ENCODE measurements at places on chromosomes 11 and 22.
A peak's percentile ranks its signal among the peaks of the same experiment; 100 is the strongest.

GRCh38 chr11:122032317-122032716, 83.7 kb downstream of the BLID start:
- H3K27ac ChIP-seq: no peak overlapping the region
- no peak for DNase-seq
- H3K36me3 ChIP-seq: no peaks in the 10 kb centered on the region
- H3K4me1 ChIP-seq: peaks cover 19% of the 10 kb centered on the region

GRCh38 chr11:83194281-83195142, 1.0 kb downstream of the ANKRD42 start:
- peaks cover 6% of the 10 kb centered on the region for H3K27me3 ChIP-seq
- H3K4me3 ChIP-seq: peak overlapping the region; percentile 97
- peaks cover 20% of the 10 kb centered on the region for H3K36me3 ChIP-seq
- peak; percentile 34 for DNase-seq

GRCh38 chr11:82043316-82043715, 690.3 kb downstream of the FAM181B start:
- no peak overlapping the region for H3K4me3 ChIP-seq
- H3K4me1 ChIP-seq: peaks cover 3% of the 10 kb centered on the region
- H3K27me3 ChIP-seq: no peaks in the 10 kb centered on the region
- 0 out of 2 replicates have a peak, but pooled peaks cover 5% of the 10 kb centered on the region for H3K36me3 ChIP-seq
- no peak overlapping the region for H3K27ac ChIP-seq
- DNase-seq: no peak

DNA sequence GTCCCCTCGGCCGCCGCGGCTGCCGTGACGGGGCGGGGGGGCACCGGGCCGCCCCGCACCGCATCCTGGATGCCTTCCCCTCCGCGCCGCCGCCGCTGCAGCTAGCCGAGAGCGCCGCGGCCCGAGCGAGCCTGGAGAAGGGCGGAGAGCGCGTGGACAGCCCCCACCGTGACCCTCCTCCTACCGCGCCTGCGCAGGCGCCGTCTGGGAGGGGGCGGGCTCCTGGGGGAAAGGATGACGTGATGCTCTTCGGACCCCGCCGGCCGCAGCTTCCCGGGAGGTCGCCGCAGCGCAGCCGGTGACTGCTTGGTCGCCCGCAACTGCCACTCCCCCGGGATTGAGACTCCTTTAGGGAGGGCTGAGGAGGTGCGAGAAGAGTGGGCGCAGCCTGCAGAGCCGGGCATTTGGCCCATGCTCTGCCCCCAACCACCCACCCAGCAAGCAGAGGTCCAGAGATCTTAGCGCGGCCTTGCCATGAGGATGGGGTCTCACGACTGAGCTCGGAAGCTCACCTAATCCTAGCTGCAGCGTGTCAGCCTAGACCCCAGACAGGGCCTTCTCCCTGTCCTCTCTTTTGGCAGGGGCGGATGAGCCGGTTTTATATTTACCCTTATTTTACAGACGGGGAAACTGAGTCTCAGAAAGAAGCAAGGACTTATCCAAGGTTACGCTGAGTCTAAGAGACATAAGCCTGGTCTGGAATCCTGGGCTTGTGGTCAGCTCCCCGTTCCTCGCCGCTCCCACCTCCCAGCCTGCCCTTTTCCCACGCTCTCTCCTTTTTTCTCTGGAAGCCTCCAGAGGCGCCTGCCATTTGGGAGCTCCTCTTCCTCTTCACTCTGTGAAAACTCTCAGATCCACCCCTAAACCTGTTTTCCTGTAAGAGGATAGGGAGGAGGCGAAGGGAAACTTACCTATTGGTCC, at the start of gene DENND5A:
TSS of gene DENND5A (minus strand) at position 140 of the 921 bp plus-strand sequence. CDS start 281 bp downstream, outside the sequence.
- peak within 1 kb of the TSS; percentile 93 for H3K4me3 ChIP-seq
- peak; percentile 83 for DNase-seq
- peaks cover 5% of the 10 kb centered on the region for H3K36me3 ChIP-seq
- H3K4me1 ChIP-seq: peaks cover 48% of the 10 kb centered on the region
- no peaks in the 10 kb centered on the region for H3K27me3 ChIP-seq
- peak within 1 kb of the TSS; percentile 93 for H3K27ac ChIP-seq

DNA sequence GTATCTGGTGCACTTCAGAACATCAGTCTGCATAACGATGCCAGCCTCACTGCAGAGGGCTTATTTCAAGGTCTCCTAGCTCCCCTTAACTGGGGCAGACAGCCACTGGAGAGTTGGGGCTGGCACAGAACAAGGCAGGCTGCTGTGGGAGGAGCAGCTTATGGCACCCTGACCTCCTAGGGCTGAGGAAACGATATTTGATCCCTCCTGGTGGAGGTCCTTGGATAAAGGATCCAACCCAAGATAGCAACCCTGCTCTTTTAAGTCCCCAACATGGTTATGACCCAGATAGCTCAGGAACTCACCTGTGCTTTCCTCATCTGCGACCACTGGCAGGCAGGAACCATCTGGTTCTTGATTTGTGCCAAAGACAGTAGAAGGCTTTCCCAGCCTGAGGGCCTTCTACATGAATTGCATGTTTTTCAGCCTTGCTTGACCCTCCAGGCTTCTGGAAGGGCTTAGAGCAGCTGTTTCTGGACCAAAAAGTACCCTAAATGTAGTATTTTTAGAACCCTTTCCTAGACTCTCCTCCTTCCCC, 2.8 kb downstream of the TMEM109 start:
- peaks cover 49% of the 10 kb centered on the region for H3K4me1 ChIP-seq
- no peak overlapping the region for H3K27ac ChIP-seq
- DNase-seq: no peak
- H3K4me3 ChIP-seq: peak overlapping the region; percentile 4
- H3K36me3 ChIP-seq: peaks cover 7% of the 10 kb centered on the region

GRCh38 chr11:75667255-75667830, 1.5 kb downstream of the MAP6 start:
- DNase-seq: peak; percentile 59
- H3K36me3 ChIP-seq: no peaks in the 10 kb centered on the region
- H3K27ac ChIP-seq: no peak overlapping the region
- peaks cover 35% of the 10 kb centered on the region for H3K4me1 ChIP-seq
- peaks cover 79% of the 10 kb centered on the region for H3K27me3 ChIP-seq

DNA sequence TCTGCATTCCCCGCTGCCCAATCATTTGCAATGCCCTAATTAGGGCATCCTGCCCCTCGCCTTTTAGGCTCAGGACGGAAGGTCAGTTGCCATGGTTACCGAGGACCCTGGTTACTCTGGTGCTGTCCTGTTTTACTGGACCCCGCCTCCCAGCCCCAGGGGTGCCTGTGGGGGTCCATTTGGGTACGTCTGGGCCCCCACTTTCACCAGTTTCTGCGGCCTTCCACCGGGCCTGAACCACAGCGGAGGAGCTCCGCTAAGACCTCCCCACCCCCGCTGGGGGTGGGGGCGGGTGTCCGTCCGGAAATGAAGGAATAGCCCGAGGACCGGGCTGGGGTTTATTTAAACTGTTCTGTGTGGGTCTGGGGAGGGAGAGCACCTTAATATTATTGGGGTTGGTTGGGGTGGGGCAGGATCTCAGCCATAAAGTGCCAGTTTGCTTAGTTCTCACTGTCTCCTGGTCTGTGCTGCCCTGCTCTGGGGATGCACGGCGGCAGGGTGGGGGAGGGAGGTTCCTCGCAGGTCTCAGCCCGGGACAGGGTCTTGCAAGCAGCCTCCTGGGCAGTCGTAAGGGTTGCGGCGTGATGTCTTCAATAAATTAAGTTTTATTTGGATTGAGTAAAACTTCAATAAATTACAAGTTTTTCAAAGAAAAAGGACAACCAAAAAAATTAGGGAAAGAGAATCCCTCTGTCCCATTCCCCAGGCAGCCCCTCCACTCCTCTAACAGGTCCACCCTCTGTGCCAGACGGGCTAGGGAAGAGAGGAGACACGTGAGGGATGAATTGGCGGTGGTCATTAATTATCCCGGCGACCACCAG, 5.3 kb downstream of the PHOX2A start:
- H3K36me3 ChIP-seq: peaks cover 17% of the 10 kb centered on the region
- H3K4me3 ChIP-seq: peak overlapping the region; percentile 73
- H3K27ac ChIP-seq: no peak overlapping the region
- H3K4me1 ChIP-seq: peaks cover 36% of the 10 kb centered on the region

- DNase-seq: no peak
- H3K4me1 ChIP-seq: peaks cover 16% of the 10 kb centered on the region
- no peaks in the 10 kb centered on the region for H3K36me3 ChIP-seq
Measured at GRCh38 chr11:44096360-44097185, 1.1 kb downstream of the EXT2 start.

DNA sequence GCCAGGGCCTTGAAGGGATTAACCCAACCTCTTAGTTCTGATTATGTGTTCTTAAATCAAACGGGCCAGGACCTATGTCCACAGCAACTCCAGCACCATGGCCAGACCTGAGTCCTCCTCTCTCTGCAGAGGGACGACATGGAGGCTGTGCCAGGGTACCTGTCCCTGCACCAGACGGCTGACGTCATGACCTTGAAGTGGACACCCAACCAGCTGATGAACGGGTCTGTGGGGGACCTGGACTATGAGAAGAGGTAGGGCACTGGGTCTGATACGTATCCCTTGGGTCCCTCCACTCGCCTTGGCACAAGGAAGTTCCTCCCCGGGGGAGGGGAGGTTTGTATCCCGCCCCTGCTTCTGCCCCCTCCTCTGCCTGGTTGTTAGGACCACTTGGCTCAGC, 53.6 kb downstream of the SGSM1 start:
- H3K27ac ChIP-seq: no peak overlapping the region
- H3K27me3 ChIP-seq: no peaks in the 10 kb centered on the region
- no peak overlapping the region for H3K4me3 ChIP-seq
- H3K4me1 ChIP-seq: peaks cover 4% of the 10 kb centered on the region

DNA sequence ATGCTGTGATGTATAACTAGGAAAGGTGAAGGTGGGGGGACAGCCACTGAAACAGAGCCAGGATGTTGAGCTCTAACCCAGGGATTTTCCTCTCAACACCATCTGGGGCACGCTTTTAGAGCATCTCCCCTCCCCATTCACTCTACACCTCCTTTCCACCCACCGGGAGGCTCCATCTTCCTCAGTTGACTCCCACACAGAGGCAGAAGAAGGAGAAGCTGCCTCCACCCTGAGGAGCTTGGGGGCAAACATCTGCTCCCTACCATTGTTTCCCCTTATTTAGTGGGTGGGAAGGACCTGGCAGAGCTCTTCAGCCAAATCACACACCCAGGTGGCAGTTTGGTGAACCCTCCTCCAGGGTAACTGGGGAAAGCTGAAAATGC, 50.0 kb upstream of the ADA2 start:
- no peaks in the 10 kb centered on the region for H3K36me3 ChIP-seq
- H3K27me3 ChIP-seq: no peaks in the 10 kb centered on the region
- H3K4me3 ChIP-seq: no peak overlapping the region
- peaks cover 84% of the 10 kb centered on the region for H3K4me1 ChIP-seq

DNA sequence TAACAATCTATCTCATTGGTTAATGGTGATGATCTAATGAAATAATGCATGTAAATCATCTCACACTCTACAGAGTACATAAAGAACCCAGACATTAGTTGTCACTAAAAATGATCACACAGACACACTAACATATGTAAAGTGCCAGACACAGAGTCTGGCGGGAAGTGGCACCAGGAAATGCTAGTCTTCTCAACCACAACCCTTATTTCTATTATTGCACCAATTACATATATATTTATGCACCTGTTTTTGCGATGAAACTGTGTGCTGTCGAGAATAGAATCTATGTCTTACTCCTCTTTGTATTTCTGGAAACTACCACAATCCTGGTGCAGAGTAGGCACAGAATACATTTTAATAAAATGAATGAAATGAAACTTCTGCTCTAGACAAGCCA, 25.9 kb upstream of the POU2AF3 start:
- H3K27ac ChIP-seq: no peak overlapping the region
- DNase-seq: no peak
- no peaks in the 10 kb centered on the region for H3K4me1 ChIP-seq
- H3K4me3 ChIP-seq: no peak overlapping the region

DNA sequence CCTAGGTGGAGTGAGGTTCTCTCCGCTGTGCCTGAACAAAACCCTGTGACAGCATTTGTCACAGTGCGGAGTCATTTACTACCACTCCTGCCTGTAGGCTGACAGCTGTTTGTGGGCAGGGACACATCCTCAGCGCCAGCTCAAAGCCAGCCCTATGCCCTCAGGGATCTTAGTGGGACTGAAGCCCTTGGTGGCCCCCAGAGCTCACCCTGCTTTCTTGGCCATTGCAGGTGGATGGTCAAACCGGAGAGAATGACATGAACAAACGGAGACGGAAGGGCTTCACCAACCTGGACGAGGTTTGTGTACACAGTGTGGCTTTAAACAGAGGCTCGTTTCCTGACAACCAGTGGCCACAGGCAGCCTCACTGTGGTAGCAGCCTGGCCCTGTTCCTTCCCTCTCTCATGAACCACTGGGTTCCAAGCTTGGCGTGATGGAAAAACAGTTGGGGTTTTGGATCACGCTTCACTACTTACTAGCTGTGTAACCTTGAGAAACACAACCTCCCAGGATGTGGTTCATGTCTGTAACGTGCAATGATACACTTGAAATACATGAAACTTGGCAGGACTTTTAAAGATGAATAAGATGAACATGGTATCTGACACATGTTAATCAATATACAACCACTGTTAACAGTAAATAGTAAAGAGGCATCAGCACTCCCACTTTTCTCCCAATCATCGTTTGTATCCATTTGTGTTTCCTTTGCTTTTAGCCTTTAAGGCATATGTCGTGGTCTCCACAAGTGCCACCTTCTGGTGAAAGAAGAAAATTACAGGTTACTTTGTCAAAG, 125.8 kb downstream of the MICAL2 start:
- no peak overlapping the region for H3K4me3 ChIP-seq
- DNase-seq: no peak
- H3K27ac ChIP-seq: no peak overlapping the region
- no peaks in the 10 kb centered on the region for H3K36me3 ChIP-seq
- no peaks in the 10 kb centered on the region for H3K27me3 ChIP-seq

- no peak for DNase-seq
- no peak overlapping the region for H3K27ac ChIP-seq
- H3K4me3 ChIP-seq: no peak overlapping the region
- H3K27me3 ChIP-seq: peaks cover 24% of the 10 kb centered on the region
- H3K4me1 ChIP-seq: peaks cover 8% of the 10 kb centered on the region
Measured at GRCh38 chr22:37079668-37080171, 28.2 kb downstream of the KCTD17 start.

DNA sequence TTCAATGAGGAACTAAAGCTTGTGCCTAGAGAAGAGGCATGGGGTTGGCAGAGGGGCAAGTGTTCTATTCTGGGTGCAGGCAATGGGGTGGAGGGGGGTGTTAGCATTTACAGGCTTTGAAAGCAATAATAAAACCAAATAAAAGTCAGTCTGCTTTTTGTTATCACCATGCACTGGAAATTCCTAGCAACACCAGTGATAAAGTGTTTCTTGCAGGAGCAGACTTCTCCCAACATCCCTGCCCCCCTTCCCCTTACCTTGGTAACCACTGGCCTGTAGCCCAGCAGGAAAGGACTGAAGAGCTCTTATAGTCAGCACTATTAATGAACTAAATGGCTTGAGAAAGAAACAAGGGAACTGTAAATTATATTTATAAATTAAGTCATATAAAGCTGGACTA, 65.2 kb upstream of the SESN3 start:
- DNase-seq: no peak
- H3K4me1 ChIP-seq: peaks cover 72% of the 10 kb centered on the region
- no peaks in the 10 kb centered on the region for H3K27me3 ChIP-seq

DNA sequence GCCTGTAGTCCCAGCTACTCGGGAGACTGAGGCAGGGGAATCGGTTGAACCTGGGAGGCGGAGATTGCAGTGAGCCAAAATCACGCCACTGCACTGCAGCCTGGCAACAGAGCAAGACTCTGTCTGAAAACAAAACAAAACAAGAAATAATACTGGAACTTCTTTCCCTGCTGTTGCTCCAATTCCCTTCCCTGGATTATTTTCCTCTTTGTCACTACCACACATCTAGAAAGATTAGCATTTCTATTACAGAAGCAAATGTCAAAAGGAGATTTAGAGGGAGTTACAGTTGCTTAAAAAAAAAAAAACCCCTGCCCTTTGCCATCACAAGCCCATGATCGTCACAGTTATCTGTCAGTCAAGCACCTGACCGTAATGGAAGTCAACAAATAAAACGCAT, 17.7 kb upstream of the SCGB1D1 start:
- H3K36me3 ChIP-seq: no peaks in the 10 kb centered on the region
- H3K4me1 ChIP-seq: 0 out of 2 replicates have a peak, but pooled peaks cover 3% of the 10 kb centered on the region
- no peak for DNase-seq
- no peak overlapping the region for H3K27ac ChIP-seq
